ENCODE measurements at places on chromosomes 3 and 15.

DNA sequence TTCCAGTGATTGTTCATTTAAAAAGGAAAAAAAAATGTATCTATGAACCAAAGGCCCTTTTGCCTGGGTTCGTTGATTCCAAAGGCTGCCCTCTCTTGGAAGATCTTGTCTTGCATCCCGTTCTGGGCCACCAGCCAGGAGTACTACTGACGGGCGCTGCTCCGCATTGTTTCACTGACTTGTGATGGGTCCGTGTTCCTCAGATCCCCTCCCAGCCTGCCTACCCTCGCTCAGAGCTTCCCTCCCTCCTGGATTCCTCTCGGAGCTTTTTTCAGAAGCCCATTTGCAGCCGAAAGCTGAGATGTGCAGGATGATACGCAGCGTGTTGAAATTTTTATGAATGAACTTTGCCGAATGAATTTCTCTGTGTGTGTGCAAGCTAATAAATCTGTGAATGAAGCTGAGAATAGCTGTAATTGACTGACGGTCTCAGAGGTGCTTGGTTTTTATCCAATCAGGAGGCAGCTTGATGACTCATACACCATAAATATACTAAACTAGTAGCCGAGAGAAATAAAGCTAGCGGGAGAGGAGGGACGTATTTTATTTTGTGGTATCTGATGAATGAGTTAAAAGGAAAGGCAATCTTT is at the start of gene SHC4:
Gene SHC4, minus strand, starts transcription at position 396 of the 590 bp plus-strand sequence. CDS start 904 bp downstream, outside the sequence.
- DNase-seq = no peak

DNA sequence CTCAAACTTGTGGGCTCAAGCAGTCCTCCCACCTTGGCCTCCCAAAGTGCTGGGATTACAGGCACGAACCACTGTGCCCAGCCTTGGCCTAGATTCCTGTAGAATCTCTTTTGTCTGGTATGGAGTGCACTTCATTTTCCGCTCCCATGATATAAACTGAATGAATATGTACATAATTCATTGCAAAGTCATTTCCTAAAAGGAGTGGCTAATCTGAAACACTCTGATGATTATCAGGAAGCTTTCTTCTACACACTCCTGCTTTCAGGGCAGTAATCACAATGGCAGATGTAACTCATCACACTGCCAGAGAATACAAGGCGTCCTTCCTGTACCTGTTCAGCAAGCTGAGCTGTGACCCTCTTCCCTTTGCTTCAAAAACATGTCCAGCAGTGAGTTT is 28.6 kb downstream of the RLBP1 start:
- DNase-seq = no peak

GRCh38 chr3:78613421-78613879 is 1154.3 kb downstream of the ROBO1 start:
- DNase-seq = no peak

DNA sequence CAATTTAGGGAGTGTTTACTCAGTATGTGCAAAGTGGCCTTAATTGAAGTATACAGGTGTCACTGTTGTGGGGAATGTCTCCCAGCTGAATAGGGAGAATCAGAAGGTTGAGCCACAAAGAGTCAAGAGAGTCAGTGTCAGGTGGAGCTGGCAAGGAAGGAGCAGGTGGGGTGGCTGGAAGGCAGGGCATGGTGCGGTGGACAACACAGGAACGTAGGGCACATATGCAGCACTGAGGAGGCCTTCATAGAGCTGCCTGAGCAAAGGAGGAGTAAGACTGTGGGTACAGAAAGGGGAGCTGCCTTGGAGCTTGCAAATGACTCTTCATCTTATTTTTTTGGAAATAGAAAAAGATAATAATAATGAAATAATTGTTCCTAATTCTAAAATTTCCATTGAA is 20.0 kb downstream of the ARHGEF3 start:
- DNase-seq = no peak

DNA sequence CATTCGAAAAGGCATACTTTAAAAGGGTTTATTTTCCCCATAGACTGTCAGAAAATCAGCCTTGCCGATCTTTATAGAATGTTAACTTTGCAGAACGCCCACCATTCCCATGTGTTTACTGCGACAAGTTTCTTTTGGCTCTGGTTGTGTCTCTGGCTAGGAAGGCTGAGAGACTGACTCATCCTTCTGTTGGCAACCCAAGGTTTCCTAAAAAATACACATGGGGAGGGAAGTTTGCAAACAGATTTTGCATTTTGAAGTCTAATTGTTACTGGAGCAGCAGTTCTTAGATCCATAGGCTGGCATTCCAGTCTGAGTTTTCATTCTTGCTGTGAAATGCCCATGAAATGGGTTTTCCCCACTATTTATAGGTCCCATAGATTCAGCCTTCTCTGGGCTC is 37.9 kb upstream of the MINAR1 start:
- DNase-seq = no peak

DNA sequence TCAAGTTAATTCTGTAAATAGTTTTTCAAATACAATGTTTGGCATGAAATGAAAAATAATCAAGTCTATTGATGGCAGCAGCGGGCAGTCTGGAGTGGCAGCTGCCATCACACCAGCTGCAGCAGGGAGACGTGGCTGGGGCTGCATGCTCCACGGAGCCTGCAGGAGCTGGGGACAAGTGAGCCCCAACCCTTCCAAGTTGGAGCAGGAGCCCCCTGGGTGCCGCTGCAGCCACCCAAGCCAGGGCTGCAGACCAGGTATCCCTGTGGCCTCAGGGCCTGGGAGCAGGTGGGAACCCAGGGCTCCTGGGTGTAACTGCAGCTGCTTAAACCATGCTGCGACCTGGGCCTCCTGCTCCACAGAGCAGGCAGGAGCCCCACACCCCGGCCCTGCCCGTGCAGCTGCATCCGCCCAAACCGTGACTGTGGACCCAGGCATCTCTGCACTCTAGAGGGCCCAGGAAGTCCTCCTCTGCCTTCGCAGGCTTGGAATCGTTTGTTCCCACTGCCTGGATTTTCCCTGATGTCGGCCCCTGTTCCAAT is 257.4 kb downstream of the PLOD2 start:
- no peak for DNase-seq

DNA sequence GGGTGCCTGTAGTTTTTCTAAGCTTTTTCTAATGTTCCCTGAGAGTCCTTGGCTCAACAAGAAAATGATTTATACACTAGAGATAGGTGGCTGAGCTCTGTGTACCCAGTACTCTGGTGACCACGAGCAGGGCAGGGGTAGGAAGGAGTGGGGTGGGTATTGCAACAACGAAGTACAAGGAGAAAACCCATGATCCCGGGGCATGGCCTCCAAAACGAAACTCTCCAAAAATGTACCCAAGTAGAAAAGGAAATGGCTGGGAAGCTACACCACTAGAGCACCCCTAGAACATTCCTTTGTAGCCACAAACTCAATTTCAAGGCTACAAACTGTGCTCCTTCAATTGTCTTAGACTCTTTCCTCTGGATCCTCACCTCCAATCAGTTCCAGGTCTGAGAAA is 138.9 kb downstream of the DUT start:
- DNase-seq = no peak

GRCh38 chr15:64311566-64311965 is 44.4 kb downstream of the CSNK1G1 start:
- DNase-seq = no peak

DNA sequence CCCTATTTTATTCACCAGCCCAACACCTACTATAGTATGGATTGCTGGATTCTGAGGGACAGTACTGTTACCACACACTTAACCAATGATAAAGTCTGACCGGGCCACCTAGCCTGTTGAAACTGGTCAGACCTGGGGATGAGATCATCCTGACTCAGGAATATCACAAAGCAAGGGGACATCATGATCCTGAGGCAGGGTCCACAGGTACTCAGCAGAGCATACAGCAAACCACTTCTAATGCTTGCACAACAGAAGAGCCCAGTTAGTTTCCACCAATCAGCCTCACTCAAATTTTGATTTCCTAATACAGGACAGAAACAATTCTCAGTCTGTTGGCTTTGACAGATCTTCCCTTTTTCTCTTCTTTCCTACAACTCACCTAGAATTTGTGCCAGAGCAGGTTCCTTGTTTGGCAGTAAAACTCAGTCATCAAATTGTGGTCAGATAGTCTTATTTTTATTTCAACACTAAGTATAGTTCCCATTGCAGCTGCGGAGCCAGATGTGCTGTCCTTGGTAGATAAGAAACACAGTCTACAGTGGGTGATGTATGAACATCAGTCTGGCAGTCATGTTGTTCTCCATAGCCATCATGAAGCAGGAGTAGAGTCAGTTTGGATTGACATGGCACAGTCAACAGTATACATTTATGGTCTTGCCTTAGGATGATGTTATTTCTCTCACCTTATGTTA is 90.1 kb upstream of the PRR23C start:
- DNase-seq = no peak

DNA sequence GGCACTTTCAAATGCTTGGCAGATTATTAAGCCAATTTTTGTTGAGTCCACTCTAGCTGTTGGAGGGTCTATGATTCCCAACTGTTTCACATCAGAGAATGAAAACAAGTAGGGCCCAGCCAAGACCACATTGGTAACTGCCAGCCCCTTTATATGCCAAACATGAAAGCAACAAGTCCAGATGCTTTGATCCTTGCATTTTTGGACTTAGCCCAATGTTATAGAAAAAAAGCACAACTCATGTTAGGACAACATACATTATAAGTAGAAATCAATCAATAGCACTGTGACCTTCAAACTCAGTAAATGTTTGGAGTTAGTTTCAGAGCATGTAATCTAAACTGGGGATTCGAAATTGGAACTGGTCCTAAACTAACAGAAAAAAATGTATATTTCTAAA is 674.7 kb downstream of the MECOM start:
- no peak for DNase-seq

GRCh38 chr15:51053571-51053970 is 41.1 kb downstream of the TNFAIP8L3 start:
- DNase-seq = no peak

- DNase-seq = no peak
These were observed 152.8 kb upstream of the BHLHE40 start for GRCh38 chr3:4826237-4827100.

DNA sequence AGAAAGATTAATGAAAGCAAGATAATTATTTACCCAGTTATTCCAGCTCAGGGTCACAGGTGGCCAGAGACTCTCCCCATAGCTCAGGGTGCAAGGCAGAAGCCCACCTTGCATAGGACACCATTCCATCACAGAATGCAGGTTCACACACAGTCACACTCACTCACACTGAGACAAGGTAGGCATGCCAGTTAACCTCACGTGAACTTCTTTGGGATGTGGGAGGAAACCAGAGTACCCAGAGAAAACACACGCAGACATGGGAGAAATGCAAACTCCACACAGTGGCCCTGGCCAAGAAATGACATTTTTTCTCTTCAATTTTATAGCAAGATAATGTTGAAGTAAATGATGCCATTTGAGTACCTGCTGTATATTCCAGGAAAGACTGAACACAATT is 106.7 kb downstream of the ZNF385D start:
- no peak for DNase-seq

DNA sequence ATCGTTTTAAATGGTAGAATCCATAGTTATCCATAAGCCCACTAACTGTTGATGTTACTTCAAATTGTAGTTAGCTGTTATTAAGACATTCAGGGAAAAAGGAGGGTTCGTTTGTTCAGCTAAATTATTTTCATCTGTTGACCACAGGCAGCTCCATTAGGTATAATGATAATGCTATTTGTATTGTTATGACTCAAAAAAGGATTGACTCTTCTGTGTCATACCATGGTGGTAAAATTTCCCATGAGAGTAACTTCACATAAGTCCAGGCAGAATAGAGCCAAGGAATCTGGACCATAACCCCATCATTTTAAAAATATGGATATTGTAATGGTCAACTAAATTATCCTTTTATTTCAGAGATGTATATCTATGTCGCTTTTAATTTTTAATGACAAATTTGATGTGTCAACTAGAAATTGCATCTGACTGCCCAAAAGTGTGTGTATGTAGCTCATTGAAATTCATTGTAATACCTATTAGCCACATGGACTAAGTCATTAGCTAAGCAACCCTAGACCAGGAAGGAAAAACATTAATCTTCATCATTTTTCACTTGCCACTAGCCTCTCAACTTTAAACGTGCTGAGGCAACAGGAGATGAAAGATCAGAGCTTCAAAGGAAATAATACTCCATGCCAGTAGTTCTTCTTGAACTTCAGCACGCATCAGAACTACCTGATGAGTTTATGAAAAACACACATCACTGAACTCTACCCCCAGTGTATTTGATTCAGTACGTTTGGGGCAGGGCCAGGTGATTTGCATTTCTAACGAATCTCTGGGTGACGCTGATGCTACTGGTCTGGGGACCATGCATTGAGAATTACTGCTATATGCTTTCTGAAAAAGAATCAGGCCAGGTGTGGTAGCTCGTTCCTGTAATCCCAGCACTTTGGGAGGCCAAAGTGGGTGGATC is 537.7 kb downstream of the UNC13C start:
- DNase-seq = no peak

DNA sequence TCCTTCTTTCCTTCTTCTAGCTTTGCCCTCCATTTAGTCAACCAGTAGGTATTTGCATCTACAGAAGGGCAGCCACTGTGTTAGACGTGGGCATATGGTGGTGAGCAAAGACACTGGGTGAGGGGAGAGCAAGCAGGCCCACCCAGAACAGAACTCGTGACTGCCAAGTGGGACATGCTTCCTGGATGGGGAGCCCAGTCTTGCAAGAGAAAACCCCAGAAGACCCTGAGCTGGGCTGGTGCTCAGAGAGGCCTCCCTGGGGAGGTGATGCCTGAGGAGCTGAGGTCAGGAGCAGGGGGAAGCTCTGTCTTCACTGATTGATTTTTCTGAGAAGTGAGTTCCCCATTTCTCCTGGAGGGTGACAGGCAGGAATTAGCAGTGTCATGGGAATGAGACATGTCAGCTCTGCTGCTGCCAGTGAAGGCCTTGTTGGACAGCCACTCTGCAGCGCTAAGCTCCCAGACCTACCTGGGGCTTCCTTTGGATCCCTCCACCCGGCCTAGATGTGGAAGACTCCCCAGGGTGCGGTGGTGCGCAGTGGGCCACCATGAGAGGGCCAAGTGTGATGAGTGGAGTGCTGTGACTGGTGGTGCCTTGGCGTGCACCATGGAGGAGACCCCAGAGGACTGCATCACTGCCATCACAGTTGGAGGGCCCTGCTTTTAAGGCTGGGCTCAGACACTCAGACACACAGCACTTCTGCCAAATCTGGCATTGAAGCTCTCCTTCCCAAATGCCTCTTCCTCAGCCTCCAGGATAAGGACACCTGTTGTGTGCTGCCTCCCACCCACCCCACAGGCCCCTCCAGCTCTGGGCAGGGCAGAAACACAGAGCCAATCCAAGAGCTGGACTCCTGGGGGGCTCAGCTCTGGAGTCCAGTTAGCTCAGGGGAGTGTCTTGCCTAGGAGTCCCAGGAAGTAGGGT is 40.0 kb upstream of the TOPBP1 start:
- DNase-seq = no peak

- no peak for DNase-seq
These were observed 4.9 kb upstream of the CFAP100 start for GRCh38 chr3:126389794-126390146.

- DNase-seq = no peak
These were observed 308.1 kb upstream of the RASGRP1 start for GRCh38 chr15:38872732-38873131.

- no peak for DNase-seq
These were observed 379.7 kb downstream of the NAALADL2 start for GRCh38 chr3:175238801-175239200.

All from activated CD4-positive, alpha-beta T cell treated with anti-CD3 and anti-CD28 coated beads, Interleukin-2, amount 50 U/mL, for 4 hours (primary cell).